IMR-90 (cell line): ENCODE measurements at places on chromosomes 4 and X. TPM values are rescaled to one million over a fixed set of nuclear protein-coding genes. Genes with fewer than 3 reads are reported as not detected.

PCDH10 gene
- 0.90 and 1.4 TPM in 2 replicates for total RNA-seq

PCDH7 gene
- total RNA-seq = 42.8 and 44.1 TPM in 2 replicates

POLN gene
- 0.72 and 1.1 TPM in 2 replicates for total RNA-seq

USO1 gene
- total RNA-seq = 121 and 181 TPM in 2 replicates

- no peak overlapping the region for H3K27ac ChIP-seq
- no peaks in the 10 kb centered on the region for H3K4me1 ChIP-seq
Measured at GRCh38 chrX:38616904-38617303, 55.6 kb downstream of the TSPAN7 start.

DNA sequence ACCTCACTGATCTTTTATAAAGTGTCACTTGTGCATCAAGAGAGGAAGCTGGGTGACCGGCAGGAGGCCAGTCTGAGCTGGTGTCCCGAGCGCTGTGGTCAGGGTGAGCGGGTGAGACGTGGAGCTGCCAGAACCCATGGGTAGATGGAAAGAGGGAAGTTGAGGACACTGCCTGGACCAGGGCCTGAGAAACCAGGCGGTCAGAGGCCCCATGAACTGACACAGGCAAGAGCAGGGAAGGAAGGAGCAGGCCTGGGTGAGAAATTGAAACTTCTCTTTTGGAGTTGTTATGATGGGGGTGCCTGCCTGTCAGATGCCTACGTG, 192.6 kb downstream of the AFAP1 start:
- H3K4me1 ChIP-seq = peaks cover 1% of the 10 kb centered on the region; the same call in 1 of the 2 replicates
- no peak for DNase-seq
- no peaks in the 10 kb centered on the region for H3K27me3 ChIP-seq

DNA sequence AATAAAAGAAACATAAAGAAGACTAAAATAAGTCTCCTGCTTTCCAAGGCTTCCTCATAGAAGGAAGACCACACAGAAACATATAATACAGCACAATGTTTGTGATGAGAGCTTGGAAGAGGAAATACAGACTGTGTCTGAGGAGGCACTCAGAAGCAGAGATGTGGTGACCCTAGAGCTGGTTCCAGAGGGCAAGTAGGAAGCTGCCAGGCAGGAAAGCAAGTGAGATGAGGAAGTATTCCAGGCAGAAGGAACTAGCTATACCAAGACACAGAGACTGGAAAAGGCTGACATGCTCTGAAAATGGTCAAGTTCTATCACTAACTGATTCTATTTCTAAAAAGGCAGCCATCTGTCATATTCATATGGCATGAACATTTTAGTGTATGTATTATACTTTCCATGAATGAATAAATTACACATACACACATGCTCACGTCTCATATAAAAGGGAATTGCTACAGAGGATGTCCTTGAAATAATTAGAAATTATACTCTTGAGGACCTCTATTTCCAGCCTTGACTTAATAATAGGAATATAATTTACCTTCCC, 16.6 kb upstream of the HSFX2 start:
- no peaks in the 10 kb centered on the region for H3K27me3 ChIP-seq
- H3K27ac ChIP-seq = no peak overlapping the region
- DNase-seq = no peak
- H3K4me3 ChIP-seq = no peak overlapping the region
- H3K36me3 ChIP-seq = no peaks in the 10 kb centered on the region

DNA sequence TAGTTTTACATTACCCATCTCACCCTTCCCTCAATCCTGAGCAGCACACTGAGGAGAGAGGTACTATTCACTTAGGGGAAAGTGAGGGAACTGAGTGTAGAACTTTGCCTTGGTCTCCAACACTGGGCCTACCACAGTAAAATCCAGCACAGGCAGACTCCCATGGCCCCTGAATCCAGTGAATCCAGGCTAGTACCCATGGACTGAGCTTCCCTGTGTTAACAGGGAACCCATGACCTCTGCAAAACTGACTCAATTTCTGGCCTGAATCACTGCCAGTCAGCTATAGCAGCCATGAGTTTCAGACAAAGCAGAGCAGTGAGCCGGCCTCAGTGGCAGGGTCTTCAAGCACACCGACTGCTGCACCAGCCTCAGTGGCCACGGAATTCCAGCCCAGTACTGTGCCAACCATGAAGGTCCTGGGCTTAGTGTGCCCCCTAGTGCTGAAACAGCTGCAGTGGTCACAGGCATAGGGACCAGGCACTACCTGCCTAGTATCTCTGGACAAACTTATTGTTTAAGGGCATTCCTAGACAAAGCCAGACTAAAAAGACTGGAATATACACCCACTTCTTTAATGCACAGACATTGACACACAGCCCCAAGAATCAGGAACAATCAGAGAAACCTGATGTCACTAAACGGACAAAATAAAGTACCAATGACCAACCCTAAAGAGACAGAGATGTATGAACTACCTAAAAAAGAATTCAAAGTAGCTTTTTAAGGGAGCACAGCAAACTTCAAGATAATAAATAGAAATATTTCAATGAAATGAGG, 127.4 kb upstream of the RPL34 start:
- no peaks in the 10 kb centered on the region for H3K36me3 ChIP-seq
- DNase-seq = peak; percentile 11
- H3K27ac ChIP-seq = no peak overlapping the region
- H3K4me3 ChIP-seq = no peak overlapping the region
- no peaks in the 10 kb centered on the region; the same call in 1 of the 2 replicates for H3K27me3 ChIP-seq

GRCh38 chrX:50827996-50828395, 14.0 kb upstream of the SHROOM4 start:
- peak; percentile 55 for DNase-seq
- H3K4me3 ChIP-seq = no peak overlapping the region
- no peaks in the 10 kb centered on the region for H3K4me1 ChIP-seq
- H3K27me3 ChIP-seq = peaks cover 10% of the 10 kb centered on the region
- no peak overlapping the region for H3K27ac ChIP-seq

DNA sequence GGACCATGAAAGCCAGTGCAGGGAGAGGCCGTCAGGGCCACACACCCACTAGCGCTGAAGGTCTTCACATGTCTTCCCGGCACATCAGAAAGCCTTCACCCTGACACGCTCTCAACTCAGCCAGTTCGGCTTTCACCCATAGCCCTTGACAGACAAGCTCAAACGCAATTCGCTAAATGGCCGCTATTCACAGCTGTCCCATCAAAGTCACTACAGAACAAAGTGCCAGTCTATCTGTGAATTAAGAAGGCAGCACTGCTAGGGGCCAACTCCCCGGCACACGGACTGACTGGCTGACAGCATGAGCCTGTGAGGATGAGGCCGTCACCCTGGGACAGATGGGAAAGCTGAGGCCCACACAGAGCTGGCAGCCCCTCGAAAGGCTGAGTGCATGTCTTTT, 45.7 kb downstream of the ACOX3 start:
- H3K4me1 ChIP-seq = peaks cover 22% of the 10 kb centered on the region
- H3K36me3 ChIP-seq = peaks cover 22% of the 10 kb centered on the region
- H3K4me3 ChIP-seq = no peak overlapping the region
- DNase-seq = no peak
- no peak overlapping the region for H3K27ac ChIP-seq
- no peaks in the 10 kb centered on the region for H3K27me3 ChIP-seq

DNA sequence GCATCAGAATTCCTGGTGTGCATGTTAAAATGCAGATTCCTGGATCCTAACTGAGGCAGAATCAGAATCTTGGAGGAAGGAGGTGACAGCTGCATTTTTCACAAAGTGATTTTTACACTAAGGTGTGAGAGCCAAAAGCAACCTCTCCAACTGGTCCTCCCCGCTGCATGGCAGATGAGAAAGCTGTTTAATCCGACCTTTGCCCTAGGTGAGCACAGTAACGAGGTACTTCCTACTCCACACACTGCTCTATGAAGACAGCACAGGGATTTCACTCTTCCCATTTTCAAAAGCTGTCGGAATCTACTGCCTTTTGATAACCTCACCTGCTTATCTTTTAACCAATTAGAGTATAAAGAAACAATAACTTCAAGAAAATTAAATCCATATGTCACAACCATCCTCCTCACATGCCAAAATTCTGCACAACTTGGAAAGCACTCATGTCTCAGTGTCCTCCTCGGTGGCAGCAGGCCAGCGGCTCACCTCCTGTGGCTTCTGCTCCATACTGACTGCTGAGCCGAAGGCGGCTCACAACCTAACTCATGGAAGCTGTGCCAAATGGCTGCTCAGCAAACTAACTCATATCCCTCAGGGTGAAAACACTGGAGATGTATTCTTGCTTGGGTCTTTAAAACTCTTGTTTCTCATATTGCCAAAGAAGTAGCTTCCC, 3.6 kb downstream of the CASP6 start:
- peaks cover 12% of the 10 kb centered on the region; the same call in 1 of the 2 replicates for H3K36me3 ChIP-seq
- H3K4me3 ChIP-seq = no peak overlapping the region
- H3K27me3 ChIP-seq = no peaks in the 10 kb centered on the region
- H3K27ac ChIP-seq = no peak overlapping the region

GRCh38 chr4:113576947-113577678, 184.4 kb downstream of the CAMK2D start:
- no peak overlapping the region for H3K4me3 ChIP-seq
- H3K4me1 ChIP-seq = peaks cover 6% of the 10 kb centered on the region; the same call in 1 of the 2 replicates
- no peak overlapping the region for H3K27ac ChIP-seq
